AG08395 (cell line): ENCODE measurements at places on chromosomes 2 and 18.

DNA sequence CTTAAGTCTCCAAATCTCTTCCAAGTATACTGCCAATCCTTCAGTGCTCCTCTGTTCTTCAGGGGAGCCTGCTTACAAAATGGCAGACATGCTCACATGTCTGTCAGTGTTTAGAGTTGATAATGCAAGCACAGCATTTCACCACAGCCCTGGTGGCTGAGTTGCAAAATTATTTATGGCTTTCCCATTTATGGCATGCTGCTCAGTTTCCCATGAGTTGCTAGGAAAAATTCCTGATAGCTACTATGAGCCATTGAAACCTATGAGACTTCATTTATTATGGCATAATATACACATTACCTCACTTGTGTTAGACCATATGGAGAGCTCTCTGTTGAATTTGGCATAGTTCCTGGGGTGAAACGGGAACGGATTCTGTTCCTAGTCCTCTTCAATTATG lies 448.7 kb upstream of the TCF4 start:
- DNase-seq: no peak

GRCh38 chr2:195610717-195611116 lies 46.3 kb upstream of the SLC39A10 start:
- no peak for DNase-seq

DNA sequence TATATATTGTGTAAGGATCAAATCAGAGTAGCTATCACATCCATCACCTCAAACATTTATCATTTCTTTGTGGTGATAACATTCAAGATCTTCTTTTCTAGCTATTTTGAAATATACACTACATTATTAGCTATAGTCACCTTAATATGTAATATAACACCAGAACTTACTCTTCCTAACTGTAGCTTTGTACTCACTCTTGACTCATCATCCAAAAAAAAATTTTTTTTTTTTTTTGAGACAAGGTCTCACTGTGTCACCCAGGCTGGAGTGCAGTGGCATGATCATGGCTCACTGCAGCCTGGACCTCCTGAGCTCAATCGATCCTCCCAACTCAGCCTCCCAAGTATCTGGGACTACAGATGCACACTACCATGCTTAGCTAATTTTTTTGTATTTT lies 153.3 kb downstream of the EML6 start:
- no peak for DNase-seq

DNA sequence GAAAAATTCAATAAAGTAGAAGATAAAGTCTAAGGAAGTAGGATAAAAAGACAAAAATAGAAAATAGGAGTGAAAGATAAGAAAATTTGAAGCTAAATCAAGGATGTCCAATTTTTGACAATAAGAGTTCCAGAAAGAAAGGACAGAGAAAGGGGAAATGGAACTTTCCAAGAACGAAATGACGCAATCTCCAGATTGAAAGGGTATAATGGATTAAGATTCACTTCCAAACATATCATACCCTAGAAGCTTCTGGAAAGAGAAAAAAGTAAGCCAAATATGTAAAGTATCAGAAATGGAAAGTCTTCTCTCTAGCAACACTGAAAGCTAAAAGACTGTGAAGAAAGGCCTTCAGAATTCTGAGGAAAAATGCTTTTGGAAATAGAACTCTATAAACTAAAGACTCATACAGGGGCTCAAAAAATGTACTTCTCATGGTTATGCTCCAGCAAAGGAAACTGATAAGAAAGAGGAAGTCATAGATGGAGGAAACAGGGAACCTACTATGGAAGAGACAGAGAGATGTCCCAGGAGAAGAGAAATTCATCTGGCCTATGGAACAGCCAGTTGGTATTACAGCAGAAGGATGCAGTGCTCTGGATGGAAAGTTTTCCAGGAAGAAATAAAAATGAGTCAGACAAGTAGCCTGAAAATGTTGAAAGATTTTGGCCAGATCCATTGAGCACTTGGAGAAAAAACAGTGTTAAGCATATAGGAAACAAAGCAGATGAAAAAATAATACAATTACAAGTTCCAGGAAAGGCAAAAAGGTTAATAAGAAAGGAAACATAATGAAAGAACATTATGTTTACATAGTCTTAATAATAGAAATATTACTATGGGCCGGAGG lies 20.1 kb downstream of the CASP8 start:
- DNase-seq: peak; percentile 3

DNA sequence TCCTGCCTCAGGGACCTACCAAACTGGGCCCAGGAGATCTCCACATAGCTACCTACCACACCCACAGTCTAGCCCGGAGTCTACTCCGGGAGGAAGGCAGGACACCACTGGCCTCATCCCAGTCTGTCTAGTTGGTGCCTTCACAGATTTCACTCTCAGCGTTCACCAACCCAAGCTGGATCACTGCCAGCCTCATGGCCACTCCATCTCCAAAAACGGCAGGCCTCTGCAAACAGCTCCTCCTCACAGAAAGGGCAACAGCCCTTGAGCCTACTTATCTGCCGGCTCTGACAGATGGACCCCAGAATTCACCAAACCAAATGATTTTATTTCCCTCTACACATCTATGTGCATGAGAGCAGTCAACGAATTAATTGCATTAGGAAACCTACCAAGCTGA lies 61.3 kb downstream of the NCKAP5 start:
- no peak for DNase-seq

DNA sequence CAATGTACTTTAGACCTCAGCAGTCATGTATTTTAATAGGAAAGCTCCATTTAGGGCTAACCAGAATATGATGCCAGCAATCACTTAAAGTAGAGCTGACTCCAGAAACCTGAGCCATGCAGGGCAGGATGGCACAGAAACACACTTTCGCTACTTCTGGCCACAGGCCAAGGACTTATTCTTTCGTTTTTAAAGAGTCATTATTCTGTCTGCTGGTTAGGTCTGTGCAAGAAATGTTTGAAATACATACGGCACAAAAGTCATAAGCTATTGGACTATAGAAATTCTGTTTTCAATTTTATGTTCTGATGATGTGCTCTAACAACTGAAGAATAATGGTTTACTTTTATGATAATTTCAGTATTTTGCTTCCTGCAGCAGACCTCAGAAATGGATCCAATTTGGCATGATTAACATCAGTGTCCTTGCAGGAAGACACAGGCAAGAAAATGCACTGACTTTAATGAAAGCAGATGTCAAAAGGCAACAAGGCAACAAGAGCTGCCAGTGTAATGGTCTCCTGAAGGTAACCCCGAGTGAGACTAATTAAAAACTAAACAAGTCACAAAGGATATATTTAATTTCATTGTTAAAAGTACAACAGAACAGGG lies 114.4 kb upstream of the CHRNA1 start:
- DNase-seq: peak; percentile 39

- DNase-seq: no peak
These were observed 49.9 kb downstream of the TMEM17 start for GRCh38 chr2:62455957-62456692.

- DNase-seq: no peak
These were observed 762.2 kb downstream of the SUCLG1 start for GRCh38 chr2:83696838-83697237.

DNA sequence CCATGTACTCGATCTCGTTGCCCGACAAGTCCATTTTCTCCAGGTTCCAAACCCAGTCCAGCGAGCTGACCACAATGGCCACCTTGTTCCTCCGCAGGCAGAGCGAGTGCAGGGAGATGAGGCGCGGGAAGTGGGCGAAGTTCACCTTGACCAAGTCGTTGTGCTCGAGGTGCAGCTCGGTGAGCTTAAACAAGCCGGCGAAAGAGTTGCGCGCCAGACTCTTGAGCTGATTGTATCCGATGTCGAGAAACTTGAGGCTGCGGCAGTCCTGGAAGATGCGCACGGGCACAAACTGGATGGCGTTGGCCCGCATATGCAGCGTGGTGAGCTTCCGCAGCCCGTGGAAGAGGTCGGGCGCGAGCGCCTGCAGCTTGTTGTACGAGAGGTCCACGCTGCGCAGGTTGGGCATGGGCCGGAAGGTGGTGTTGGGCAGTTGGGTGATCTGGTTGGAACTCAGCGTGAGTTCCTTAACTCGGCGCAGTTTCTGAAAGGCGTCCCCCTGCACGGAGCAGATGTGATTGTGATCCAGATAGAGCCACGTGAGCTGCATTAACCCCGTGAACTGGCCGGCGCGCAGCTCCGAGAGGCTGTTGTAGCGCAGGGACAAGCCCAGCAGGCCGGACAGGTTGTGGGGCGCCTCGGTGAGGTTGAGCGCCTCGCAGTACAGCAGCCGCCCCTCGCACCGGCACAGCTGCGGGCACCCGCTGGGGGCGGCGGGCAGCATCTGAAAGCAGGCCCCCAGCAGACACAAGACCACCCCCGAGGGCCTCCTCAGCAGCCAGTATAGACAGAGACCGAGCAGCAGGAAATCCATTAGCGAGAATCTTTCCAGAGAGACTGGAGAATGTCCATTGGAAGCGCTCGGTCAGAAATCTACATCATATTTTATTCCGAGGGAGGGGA lies 1.3 kb downstream of the LRRTM1 start:
- DNase-seq: no peak

GRCh38 chr2:38407111-38407682 lies 30.1 kb upstream of the ATL2 start:
- no peak for DNase-seq

- DNase-seq: no peak
These were observed 10.1 kb upstream of the SPIRE1 start for GRCh38 chr18:12668041-12668440.
